ENCODE measurements at places on chromosomes 6 and 20. TPM values are rescaled to one million over a fixed set of nuclear protein-coding genes. Genes with fewer than 3 reads are reported as not detected.

GRCh38 chr6:26213334-26214075 is 126.3 kb downstream of the HFE start:
- no peak for DNase-seq

DNA sequence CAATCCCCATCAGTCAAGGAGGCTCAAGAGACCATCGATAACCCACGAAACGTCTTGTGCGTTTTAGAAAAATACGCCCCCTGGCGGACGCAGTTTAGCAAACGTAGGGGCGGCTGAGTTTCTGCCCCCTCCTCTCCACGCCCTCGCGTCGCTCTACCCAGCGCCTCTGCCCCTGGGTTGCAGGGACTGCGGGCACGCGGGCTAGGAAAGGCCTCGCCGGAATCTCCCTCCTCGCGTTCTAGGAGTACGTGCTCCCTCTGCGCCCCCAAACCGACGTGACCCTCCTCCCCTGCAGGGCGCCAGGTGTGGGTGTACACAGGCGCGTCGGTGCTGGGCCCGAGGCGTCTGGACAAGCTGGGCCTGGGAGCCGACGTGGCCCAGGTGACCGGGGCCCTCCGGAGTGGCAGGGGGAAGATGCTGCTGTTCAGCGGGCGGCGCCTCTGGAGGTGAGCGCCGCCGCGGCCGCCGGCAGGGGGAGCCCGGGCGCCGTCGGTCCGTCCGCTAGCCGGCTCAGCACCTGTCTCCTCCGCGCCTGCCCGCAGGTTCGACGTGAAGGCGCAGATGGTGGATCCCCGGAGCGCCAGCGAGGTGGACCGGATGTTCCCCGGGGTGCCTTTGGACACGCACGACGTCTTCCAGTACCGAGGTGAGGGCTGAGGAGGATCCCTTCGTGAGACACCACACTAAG is 5.3 kb downstream of the MMP9 start:
- peak; percentile 41 for DNase-seq

- no peak for DNase-seq
These were observed 95.4 kb upstream of the DEFB112 start for GRCh38 chr6:50145125-50145524.

- DNase-seq: no peak
These were observed 515.7 kb upstream of the BTBD3 start for GRCh38 chr20:11401988-11402387.

DNA sequence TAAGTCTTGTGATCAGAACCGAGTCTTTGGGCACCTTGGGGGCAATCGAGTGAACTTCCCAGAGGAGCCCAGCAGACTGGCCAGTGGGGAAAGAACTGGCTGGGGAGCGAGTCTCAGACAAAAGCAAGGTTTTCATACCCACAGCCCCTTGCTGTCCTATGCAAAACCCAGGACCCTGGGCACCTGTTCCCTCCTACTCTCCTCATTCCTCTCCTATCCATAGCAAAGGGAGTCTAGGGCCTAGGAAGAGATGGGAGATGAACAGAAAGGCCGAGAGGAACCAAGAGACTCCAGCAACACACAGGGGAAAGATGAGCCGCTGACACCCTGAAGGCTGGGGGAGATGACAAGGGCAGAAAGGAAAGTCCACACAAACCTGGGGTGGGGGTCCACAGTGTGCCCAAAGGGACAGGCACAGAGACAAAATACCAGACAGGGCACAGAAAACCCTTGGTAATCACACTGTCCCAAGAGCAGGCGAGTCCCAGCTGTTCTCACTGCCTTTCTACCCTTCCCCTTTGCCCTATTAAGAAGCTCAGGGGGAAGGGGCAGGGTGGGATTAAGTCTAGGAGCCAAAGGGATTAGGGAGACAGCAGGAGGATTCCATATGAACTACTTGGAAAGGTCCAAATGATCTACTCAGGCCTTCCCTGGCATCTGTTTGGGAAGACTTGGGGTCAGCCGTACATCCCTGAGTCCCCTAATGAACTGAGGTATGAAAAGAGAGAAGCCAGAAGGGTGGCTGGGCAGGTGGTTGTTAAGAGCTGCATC is 6.5 kb downstream of the PPP1R18 start:
- no peak for DNase-seq

DNA sequence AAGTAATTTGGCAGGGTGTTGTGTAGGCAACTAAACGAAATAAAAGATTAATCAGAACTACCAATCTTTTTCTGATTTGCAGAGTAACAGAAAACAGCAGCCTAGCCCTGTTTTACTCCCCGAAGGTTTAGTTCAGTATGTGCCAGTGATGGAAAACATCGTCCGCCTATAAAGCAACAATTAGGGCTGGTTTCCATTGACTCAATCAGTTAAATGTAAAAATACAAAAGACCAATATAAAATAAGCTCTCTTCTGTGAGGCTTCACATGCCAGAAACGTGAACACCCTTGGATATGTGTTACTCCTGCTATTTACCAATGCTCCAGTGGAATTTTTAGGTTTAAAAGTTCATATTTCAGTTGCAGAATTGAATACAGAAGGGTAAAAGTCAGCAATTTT is 210.5 kb upstream of the RSPO3 start:
- DNase-seq: no peak

DNA sequence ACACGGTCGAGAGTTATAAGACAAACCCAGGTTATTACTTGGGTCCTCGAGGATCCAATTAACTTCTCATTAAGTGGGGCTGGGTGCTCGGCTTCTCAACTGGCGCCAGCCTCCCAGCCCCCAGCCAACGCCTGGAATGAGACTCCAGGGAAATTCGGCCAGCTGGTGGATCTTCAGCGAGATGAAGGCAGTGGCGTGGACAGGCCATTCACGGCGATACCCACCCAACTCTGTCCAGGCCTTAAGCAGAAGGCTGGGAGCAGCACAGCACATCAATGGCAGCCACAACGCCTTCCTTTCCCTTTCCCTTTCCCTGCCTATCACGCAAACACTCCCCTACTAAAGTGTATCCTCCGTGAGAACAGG is 868 bp downstream of the METTL24 start:
- DNase-seq: no peak

- DNase-seq: no peak
These were observed 64.4 kb downstream of the PLEKHG1 start for GRCh38 chr6:150664091-150664490.

GRCh38 chr20:33445881-33446625 is 2.5 kb upstream of the SNTA1 start:
- no peak for DNase-seq

GRCh38 chr20:39326050-39326449 is 363.9 kb downstream of the DHX35 start:
- DNase-seq: no peak

DNA sequence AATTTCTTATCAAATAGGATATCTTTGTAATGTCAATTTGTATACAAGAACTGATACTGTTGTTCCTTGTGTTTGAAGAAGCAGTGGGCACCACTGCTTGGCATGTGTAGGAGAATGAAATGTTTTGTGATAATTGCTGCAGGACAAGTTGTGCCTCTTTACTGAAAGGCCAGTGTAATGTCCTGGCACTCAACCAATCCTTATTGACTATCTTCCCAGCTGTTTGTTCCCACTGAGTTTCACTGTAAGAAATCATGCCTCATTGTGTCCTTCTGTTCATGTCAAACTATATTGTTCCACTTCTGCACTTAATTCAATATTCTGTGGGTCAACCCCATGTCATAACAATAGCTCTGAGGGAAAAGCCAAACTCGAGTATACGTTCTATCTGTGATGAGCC is 136.1 kb upstream of the FAM83B start:
- no peak for DNase-seq

- DNase-seq: no peak
These were observed 12.2 kb upstream of the BAK1 start for GRCh38 chr6:33592280-33592594.

DNA sequence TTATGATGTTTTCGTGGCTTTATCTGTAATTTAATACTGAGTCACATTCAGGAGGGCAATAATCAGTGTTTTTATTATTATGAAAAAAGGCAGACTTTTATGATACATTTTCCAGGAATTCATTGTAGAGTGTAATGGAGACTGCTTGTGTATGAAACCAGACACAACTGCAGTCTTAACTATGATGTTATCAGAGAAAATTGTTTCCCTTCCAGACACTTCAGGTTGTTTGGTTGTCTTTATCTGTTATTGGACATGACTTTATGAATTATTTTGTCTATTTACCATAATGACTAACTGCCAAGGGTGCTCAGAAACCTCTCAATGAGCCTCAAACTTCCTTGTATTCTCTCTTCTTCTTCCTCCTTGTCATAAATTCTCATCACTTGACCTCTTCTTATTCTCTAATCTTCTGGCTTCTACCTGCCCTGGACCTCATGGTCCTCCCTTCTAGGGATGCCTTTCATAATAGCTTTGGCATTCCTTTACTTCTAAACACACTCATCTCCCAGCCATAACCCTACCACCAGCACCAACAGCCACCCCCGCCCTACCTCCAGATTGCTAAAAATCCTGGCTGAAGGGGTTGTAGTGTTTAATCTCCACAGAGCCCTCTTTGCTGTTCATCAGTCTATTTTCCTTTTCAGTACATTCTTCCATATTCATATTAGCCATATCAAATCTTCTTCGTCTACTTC is 492.5 kb downstream of the CDKAL1 start:
- peak; percentile 72 for DNase-seq

DNA sequence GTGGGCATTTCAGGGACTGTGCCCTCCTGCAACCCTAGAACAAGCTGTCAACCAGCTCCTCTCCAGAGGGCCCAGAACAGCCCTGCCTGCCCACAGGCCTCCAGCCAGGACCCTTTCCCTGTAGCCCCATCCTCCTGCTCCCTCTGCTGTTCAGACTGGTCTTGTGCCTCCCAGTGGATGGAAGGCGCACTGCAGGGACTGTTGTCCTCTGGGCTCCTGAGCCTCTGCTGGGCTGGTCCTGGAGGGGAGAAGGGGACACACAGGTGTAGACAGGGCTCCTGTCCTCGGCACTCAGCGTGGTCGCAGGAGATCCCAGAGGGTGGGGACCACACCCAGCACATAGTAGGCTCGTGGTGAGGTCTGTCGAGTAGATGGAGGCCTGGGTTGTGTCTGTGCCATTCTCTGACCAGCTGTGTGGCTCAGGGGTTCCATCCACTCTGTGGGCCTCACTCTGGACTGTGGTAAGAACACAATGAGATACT is 11.5 kb downstream of the ITPR3 start:
- DNase-seq: no peak

DNA sequence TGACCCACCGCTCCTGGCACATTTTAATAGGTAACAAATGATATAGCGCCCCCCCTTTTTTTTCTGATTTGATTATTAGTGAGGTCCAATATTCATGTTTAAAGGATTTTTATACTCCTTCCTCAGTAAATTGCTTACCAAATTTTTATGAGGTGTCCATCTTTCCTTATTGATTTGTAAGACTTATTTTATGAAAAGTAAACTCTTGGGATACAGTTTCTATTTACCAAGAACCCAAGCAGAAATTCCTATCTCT is 25.1 kb downstream of the TRIM27 start:
- no peak for DNase-seq

Gene SLC22A2
- total RNA-seq: not detected

Gene SPATS1
- not detected for total RNA-seq

Gene BPIFB1
- not detected for total RNA-seq

Gene DLK2
- total RNA-seq: 0.36 TPM

Gene HEY2
- 0.25 TPM for total RNA-seq

Gene TPD52L1
- total RNA-seq: 21.7 TPM

Gene GNAS-AS1
- 0.81 TPM for total RNA-seq

Gene EBF4
- 0.09 TPM for total RNA-seq

Gene KIAA1755
- total RNA-seq: 4.9 TPM

Gene COL11A2
- total RNA-seq: 0.74 TPM
